Cardiac muscle cell (in vitro differentiated cells and primary cell): ENCODE measurements at places on chromosomes 6 and 20. TPM values are rescaled to one million over a fixed set of nuclear protein-coding genes. Genes with fewer than 3 reads are reported as not detected.

The EPHA7 gene
- polyA plus RNA-seq = 35.8 and 39.5 TPM in 2 replicates

The TBX18 gene
- 1.2 TPM in 2 replicates for polyA plus RNA-seq

The SLC17A4 gene
- not detected in 2 replicates for polyA plus RNA-seq

The SCUBE3 gene
- polyA plus RNA-seq = 78.2 and 81.8 TPM in 2 replicates

The EYS gene
- polyA plus RNA-seq = 0.15 and 0.21 TPM in 2 replicates

The FKBP1C gene
- polyA plus RNA-seq = 0.39 and 0.48 TPM in 2 replicates

The TSBP1 gene
- not detected in 2 replicates for polyA plus RNA-seq
